ENCODE measurements at places on chromosomes 4 and X.

GRCh38 chrX:5971300-5971699, 257.4 kb downstream of the NLGN4X start:
- DNase-seq = no peak

DNA sequence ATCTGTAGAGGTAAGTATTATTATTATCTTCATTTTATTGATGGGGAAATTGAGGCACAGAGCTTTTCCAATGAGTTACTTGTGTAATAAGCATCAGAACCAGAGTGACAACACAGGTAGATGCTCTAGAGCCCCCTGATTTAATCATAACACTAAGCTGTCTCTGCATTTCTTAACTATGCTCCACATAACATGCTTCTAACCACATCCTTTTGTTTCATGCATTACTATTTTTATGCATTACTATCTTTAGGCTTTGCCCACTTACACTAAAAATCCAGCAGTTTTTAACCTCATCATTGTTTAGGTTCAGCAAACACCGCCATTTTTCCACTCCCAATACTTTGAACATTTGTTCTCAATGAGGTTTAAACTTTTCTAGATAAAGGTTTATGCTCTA, 1900.8 kb upstream of the PCDH10 start:
- no peak for DNase-seq

GRCh38 chrX:80817002-80817401, 7.3 kb upstream of the BRWD3 start:
- no peak for DNase-seq

DNA sequence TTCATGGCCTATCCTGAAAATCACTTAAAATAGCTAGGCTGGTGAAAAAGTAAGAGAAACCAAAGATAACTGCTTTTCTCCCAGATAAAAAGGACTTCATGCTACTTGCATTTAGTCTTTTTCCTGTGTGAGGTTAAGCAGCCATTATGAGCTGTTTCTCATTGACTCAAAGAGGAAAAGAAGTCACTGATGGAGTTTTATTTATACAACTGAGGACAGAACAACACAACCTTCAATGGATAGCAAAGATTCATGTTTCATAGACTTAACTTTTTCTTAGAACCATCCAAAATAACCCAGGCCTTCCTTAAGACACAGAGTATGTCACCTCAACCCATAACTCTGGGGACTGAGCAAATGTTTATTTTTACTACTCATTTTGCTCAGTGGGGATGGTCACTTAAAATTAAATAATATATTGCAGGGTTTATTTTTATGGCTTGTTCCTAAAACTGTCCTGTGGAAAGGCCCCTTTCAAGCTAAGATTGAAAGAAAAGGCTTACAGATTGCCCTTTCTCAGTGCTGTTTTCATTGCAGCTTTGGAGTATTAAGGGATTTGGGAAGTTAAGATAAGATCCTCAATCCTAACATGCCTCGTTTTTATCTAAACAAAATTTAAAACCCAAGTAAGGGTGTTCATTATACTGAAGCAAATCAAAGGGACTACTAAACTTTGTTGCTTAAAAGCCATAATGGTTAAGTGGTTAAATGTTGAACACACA, 252.6 kb upstream of the MAD2L1 start:
- DNase-seq = no peak

- no peak for DNase-seq
Measured at GRCh38 chr4:15562114-15562513, 92.4 kb downstream of the CC2D2A start.

DNA sequence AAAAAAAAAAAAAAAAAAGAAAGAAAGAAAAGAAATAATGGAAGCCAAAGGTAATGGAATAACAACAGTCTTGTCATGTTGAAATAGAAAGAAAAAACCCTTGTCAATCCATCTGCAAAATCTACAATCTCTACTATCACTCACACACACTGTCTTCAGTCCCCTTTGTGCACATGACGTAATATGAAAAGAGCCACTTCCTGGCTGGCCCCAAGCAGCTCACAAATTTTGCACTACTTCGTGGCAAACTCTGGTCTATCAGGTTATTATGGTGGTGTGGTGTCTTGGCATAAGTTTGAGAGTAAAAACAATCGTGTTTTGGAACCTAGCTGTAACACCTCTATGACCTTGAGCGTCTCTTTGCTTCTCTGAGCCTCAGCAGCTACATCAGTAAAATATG, 8.3 kb upstream of the AFAP1 start:
- DNase-seq = no peak

GRCh38 chrX:123219916-123220315, 35.8 kb downstream of the GRIA3 start:
- peak; percentile 17 for DNase-seq

Measured in NCI-H1694 (cell line).